ENCODE measurements at places on chromosomes 1 and 21.

GRCh38 chr1:219114014-219114413 is 59.7 kb upstream of the LYPLAL1 start:
- DNase-seq: no peak

DNA sequence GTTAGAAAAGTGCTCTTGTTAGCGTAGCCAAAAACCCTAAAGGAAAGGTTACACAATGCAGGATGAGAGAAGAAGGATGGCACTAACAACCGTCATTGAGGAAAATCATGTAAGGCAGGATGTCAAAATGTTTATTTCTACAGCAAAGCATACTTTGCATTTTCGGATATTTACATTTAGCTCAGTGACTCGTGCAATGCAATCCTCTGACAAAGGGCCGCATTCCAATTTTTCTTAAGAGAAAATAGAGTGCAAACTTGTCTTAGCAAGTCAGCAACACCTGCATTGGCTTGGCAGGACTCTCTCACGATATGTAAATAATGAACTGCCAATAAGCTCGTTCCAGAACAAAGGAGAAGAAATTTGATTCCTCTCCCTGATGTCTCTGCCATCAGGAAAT is 33.3 kb downstream of the TIAM1 start:
- DNase-seq: no peak

DNA sequence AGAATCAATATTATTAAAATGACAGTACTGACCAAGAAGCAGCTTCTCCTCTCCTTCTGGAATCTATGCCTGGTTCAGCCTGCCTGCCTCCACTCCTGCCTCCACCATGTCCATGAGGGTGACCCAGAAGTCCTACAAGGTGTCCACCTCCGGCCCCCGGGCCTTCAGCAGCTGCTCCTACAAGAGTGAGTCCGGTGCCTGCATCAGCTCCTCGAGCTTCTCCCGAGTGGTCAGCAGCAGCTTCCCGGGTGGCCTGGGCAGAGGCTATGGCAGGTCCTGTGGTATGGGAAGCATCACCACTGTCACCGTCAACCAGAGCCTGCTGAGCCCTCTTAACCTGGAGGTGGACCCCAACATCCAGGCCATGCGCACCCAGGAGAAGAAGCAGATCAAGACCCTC is 822.4 kb upstream of the NEGR1 start:
- DNase-seq: no peak

DNA sequence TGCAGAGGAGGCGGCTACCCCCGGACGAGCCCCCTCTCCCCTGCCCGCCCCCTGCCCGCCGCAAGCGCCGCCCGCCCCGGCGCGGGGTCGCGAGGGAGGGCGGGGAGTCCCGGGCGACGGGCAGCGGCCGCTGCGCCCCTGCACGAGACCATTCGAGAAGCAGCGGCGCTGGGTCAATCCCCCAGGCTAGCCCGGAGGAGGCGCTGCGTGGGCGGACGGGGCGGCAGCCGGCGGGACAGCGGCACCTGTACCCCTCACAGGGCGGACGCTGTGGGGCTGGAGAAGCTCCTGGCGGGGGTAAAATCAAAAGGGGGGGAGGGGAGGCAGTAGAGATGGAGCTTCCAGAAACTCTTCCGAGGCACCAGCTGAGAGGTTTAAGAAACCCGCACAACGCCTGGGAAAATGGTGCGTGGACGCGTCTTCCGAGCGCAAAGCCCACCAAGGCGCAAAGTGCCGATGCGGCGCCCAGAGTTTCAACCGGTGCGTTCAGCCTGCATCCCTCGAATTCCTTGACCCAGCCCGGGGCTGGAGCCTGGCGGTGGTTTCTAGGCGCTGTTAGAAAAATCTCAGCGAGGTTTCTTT is at the start of gene PLPPR5:
TSS of gene PLPPR5 (minus strand) at position 1 of the 582 bp plus-strand sequence. CDS start 190 bp downstream, outside the sequence.
- no peak for DNase-seq

GRCh38 chr1:178612261-178612660 is 99.4 kb downstream of the TEX35 start:
- no peak for DNase-seq

- no peak for DNase-seq
Observed at GRCh38 chr1:61260171-61260570, 177.8 kb downstream of the NFIA start.

- DNase-seq: no peak
Observed at GRCh38 chr1:230220478-230220877, 153.4 kb downstream of the GALNT2 start.

All from stimulated activated CD4-positive, alpha-beta T cell treated with anti-CD3 and anti-CD28 coated beads, Interleukin-1b, Interleukin-23, amount 100 ng/mL, for 48 hours (primary cell).